NCI-H1694 (cell line): ENCODE measurements at places on chromosomes 3 and 15.

GRCh38 chr3:146464005-146464595 is 5.3 kb downstream of the PLSCR2 start:
- DNase-seq = no peak

- DNase-seq = no peak
Measured at GRCh38 chr3:128723477-128723876, 2.5 kb upstream of the RAB7A start.

- DNase-seq = no peak
Measured at GRCh38 chr15:95485367-95485766, 845.1 kb upstream of the NR2F2 start.

DNA sequence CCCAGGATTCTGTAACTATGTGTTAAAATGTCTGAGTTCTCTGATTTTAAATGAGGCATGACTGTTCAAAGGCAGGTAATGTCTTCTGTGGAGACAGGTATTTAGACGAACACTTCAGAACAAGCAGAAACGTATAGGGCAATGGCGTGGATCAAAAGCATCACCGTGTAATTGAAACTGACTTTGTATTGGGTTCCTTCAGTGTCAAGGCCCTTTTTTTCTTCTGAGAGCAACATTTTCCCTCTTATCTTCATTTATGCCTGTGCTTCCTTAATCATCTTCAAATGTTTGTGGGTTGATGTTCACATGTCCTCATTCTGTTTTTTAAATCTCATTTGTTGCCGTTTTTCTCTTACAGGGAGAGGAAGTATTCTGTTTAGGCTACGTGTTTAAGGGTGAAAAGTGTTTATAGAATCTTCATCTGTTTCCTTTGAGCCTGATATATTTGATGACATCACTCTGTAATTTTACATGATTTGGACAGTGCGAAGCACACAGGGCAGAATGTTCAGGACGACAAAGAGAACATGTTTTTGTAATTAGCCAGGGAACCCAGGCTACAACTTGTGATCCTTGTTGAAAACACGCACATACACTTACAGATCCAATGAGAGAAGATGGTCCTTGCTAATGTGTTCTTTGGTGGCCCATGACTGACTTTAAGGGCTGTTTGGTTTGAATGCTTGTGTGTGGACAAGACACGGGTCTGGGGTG is 196.0 kb downstream of the LRTM1 start:
- DNase-seq = no peak

DNA sequence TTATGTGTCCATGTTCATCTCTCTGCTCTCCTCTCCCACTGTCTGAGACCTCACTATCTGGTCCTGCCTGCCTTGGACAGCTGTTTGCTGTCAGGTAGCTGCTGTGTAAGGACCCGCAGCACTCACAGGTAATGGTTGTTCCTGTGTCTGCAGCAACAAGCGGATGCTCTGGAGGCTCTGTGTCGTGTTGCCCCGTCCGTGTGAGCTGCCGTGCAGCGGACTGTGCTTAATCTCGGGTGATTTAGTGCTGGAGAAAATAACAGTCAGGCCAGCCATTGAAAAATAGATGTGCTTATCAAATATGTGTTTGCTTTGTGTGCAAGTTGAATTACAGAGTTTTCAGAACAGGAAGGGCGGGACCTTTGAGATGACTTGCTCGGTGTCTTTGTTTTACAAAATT is 121.4 kb downstream of the GABRG3 start:
- DNase-seq = no peak
